ENCODE measurements at places on chromosomes 12 and 14.

- no peak for DNase-seq
Measured at GRCh38 chr12:90854136-90854689, 100.8 kb downstream of the CCER1 start.

GRCh38 chr12:13599176-13599575, 382.2 kb downstream of the GRIN2B start:
- DNase-seq = no peak

DNA sequence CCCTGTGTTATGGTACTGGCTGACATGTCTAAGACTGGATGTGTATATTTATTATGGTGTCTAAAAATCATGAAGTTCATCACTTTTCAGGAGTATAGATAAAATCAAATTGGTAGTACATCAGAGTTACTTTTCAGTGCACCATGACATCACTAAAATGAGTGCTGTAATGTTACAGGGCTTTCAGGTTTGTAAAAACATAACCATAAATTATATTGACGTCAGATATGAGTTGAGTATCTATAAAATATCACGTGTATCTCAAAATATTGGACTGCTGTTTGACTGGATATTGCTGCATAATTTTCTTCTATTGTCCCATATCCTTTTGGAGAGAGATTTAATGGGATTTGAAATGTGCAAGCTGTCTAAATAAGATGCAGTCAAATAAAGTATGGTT, 22.0 kb downstream of the NAA30 start:
- DNase-seq = no peak

DNA sequence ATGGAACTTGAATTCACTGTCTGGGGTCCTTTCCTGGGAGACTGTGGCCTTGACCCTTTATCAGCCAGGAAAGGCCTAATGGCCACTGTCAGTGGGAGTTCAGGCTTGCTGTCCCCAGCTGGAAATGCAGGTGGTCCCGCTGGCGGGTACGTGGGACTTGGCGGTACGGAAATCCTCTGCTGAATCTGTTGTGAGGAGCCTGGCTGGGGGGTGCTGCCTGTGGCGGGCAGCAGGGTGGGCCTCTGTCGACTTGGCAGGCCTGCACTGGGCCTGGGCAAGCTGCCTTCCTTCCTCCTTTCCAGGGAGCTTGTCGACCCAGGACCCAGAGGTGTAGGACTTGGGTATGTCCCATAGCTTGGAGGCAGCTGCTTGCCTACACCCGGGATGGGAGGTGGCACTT, 26.3 kb downstream of the ZFYVE21 start:
- no peak for DNase-seq

GRCh38 chr12:32522331-32523221, 123.2 kb downstream of the FGD4 start:
- no peak for DNase-seq

Measured in stimulated activated CD4-positive, alpha-beta T cell treated with anti-CD3 and anti-CD28 coated beads, Interleukin-1b, Interleukin-23, amount 100 ng/mL, for 1 hour (primary cell).